ELF-1 (cell line): ENCODE measurements at places on chromosomes 4 and X.

DNA sequence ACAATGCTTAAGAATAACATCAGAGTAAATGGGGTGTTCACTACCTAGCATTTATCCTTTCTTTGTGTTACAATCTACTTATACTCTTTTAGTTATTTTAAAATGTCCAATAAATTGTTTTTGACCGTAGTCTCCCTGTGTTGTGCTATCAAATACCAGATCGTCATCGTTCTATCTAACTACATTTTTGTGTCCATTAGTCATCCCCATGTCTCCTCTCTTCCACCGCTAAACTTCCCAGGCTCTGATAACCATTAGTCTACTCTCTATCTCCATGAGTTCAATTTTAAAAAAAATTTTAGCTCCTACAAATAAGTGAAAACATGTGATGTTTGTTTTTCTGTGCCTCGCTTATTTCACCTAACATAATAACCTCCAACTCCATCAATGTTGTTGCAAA lies 381.9 kb downstream of the PRDM5 start:
- no peak for DNase-seq

- peak; percentile 33 for DNase-seq
Measured at GRCh38 chr4:76570141-76570973, 135.3 kb downstream of the SHROOM3 start.

DNA sequence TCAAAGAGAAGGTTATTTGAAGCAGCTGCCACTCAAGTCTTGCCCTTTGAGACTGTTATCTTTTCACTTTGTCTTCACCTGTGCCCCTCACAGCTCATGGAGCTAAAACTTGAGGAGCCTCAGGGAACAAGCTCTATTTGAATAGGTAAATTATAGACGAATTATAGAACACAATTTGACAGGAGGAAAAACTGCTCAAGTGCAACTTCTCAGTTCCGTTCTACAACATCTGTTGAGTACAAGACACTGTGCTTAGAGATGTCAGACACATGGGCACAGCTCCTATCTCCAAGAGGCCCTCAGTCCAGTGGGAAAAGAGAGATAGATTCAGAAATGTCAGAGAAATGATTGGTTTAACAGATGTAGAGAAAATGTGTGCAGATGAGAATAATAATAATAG lies 5.1 kb downstream of the PPP1R2C start:
- DNase-seq, result no peak

DNA sequence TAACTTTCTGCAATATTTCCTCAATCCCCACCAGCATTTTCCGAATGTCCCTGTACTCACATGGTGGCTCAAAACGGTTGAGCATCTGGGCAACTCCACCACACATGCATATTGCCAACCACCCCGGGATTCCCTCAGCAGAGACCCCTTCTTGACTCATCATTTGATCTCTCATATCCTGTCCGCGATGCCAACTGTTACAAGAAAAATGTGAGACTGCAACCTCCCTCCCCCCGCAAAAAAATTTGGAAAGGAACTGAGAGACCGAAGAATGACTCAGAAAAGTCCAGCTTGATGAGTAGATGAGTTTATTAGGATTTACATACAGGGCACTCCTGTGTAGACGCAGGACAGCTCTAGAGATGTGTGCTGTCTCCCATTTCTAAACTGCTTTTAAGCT lies 561.4 kb downstream of the ZIC3 start:
- DNase-seq, result no peak

GRCh38 chr4:123516576-123516975 lies 120.0 kb downstream of the SPRY1 start:
- no peak for DNase-seq

GRCh38 chr4:79923281-79923680 lies 149.7 kb downstream of the ANTXR2 start:
- no peak for DNase-seq

- DNase-seq, result no peak
Measured at GRCh38 chrX:13440176-13440575, 120.3 kb upstream of the ATXN3L start.

GRCh38 chr4:54731552-54731951 lies 73.8 kb downstream of the KIT start:
- no peak for DNase-seq

GRCh38 chr4:153713866-153714646 lies 30.0 kb downstream of the TLR2 start:
- no peak for DNase-seq

- no peak for DNase-seq
Measured at GRCh38 chr4:156516698-156517097, 454.9 kb downstream of the PDGFC start.

DNA sequence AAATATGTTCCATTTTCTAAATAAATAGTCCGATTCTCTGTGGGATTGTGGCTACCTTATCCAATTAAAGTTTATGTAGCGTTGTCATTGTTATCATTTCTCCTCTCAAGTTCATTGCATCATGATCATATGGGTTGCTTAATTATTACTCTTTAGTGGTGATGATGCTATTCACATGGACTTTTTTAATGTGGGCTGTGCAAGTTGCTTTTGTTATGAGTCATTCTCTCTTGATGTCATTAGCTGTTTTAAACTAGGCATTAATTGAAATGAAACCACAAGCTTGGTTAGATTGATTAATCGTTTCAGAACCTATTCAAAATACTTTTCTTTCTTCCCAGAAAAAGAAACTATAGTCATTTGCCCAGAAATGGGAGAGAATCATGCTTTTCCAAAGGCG lies 38.2 kb downstream of the NHS start:
- no peak for DNase-seq

DNA sequence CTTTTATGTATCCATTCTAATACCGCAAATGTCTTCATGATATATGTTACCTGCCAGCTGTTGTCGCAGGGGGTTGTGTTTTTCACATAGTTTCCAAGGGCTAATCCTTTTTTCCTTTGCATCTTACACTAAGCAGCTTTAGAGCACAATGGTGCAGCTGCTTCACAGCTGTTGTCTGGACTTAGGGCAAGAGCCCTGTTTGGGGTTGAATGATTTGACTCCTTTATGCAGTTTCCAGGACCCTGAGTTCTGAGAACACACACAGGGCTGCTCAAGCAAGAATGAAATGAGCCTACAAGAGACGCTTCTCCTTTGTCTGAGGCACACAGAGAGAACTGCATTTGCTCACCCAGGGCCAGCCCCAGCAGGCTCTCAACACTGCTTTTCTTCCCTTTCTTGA lies 20.2 kb downstream of the CCNG2 start:
- DNase-seq, result no peak

- no peak for DNase-seq
Measured at GRCh38 chr4:54165438-54165837, 63.7 kb upstream of the PDGFRA start.

- no peak for DNase-seq
Measured at GRCh38 chr4:162732876-162733275, 433.8 kb downstream of the NAF1 start.

GRCh38 chrX:101485212-101485949 lies at the start of gene ARMCX4:
ARMCX4 (plus strand) TSS chrX:101485456; CDS start chrX:101488590, 3,134 bp downstream.
- DNase-seq, result peak; percentile 78

GRCh38 chr4:161601011-161601410 lies 562.8 kb downstream of the FSTL5 start:
- DNase-seq, result no peak

DNA sequence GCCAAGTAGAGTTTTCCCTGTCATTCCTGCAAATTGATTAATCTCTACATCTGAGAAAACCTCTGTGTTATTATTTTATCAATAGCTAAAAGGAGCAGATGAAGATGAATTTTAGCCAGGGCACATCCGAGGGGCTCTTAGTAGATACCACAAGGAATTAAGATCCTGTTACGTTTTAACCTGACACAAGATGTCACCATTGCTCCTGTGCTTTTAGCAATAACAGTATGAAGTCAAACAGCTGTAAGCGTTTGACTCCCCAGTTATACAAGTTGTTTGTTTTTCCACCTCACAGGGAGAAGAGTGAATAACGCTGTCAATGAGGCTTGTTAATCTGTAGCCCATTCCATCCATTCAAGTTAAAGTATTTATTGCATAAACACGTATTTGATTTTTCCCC lies 76.0 kb upstream of the AP1S2 start:
- DNase-seq, result no peak
